Fibroblast of lung (primary cell): ENCODE measurements at places on chromosomes 6 and 20. TPM values are rescaled to one million over a fixed set of nuclear protein-coding genes. Genes with fewer than 3 reads are reported as not detected.
A peak's percentile ranks its signal among the peaks of the same experiment; 100 is the strongest.

The CLDN20 gene
- not detected in 2 replicates for total RNA-seq

DNA sequence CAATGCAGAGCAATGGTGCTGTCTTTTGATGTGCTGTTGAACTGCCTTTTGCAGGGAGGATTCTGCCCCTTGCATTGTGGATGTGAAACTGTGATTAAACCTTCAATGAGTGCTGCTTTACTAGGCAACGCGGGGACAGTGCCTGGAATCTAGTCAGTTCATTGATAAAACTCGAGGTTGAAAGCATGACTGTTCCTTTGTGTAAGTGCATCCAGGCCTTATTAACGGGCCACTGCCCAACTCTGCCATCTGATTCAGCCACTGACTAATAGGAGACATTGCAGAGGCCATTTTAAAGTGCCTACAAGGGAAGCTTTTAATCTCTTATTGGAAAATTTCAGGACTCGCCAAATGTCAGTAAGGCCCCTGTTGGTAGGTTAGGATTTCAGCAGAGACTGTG, 49.3 kb downstream of the SLC35F1 start:
- DNase-seq = no peak
- H3K27ac ChIP-seq = no peak overlapping the region
- no peak overlapping the region for H3K4me3 ChIP-seq
- no peaks in the 10 kb centered on the region for H3K4me1 ChIP-seq
- no peaks in the 10 kb centered on the region for H3K36me3 ChIP-seq

DNA sequence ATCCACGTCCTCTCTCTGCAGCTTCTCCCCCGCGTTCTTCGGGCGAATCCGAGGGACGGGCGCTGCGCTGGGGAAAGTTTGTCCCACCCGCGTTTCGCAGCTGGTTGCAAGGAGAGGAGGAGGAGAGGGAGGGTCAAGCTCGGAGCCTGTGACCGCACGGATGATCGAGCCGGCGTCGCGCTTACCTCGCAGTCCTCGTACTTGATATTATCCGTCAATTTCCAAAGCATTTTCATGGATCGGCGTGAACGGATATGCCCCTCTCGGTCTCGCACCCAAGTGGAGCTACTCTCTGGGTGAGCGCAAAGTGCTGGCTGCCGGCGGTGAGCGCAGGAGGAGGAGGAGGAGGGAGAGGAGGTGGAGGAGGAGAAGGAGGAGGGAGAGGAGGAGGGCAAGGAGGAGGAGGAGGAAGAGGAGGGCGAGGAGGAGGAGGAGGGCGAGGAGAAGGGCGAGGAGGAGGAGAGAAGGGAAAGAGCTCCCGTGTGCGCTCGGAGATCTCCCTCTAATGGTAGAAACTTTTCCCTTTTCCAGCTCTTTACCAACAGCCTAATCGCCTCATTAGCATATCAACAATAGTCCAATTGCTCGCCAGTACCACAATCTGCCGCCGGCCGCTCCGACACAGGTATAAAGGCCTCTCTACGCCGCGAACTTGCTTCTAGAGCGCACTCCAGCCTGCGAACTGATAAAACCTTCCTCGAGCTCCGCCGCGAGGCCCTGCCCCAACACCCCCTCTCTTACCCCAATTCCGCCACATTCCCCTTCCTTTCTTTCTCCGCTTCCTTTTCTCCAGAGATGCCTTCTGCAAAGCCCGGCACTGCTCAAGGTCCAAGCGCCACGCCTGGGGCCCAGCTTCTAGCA, at the start of gene TFAP2A:
TFAP2A (minus strand) TSS at position 319 of the 861 bp plus-strand sequence; CDS start at position 236, 83 bp downstream.
- no peak within 1 kb of the TSS for H3K27ac ChIP-seq
- no peak within 1 kb of the TSS for H3K4me3 ChIP-seq
- no peaks in the 10 kb centered on the region for H3K4me1 ChIP-seq

The MOXD1 gene
- total RNA-seq = 45.5 and 89.8 TPM in 2 replicates

- peaks cover 6% of the 10 kb centered on the region for H3K27me3 ChIP-seq
- DNase-seq = no peak
- H3K4me1 ChIP-seq = no peaks in the 10 kb centered on the region
- H3K4me3 ChIP-seq = no peak overlapping the region
- H3K36me3 ChIP-seq = no peaks in the 10 kb centered on the region
These were observed 24.9 kb upstream of the ELOVL5 start for GRCh38 chr6:53373638-53374037.

DNA sequence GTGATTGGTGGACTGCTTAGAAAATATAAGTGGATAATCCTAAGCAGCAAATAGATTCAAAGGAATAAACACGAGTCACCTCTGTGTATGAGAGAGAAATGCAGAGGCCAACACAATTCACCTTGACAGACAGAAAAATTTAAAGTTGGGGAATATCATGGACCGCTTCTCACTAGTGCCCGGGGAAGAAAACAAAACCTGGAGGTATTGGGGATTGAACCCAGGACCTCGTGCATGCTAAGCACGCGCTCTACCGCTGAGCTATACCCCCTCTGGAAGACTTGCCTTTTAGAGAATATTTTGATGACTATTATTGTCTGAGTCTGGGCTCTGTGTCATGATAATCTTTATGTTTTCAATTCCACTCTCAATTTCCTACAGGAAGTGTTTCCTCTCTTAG, 111.9 kb downstream of the TRIM27 start:
- no peaks in the 10 kb centered on the region for H3K4me1 ChIP-seq
- H3K27ac ChIP-seq = no peak overlapping the region
- H3K27me3 ChIP-seq = peaks cover 40% of the 10 kb centered on the region

The PLCB4 gene
- 3.6 and 13.7 TPM in 2 replicates for total RNA-seq

GRCh38 chr20:62967628-62968351, 15.3 kb downstream of the SLC17A9 start:
- no peak for DNase-seq
- no peak overlapping the region for H3K4me3 ChIP-seq
- H3K27me3 ChIP-seq = peaks cover 1% of the 10 kb centered on the region
- no peaks in the 10 kb centered on the region for H3K4me1 ChIP-seq

The SNX9 gene
- 117 and 120 TPM in 2 replicates for total RNA-seq

DNA sequence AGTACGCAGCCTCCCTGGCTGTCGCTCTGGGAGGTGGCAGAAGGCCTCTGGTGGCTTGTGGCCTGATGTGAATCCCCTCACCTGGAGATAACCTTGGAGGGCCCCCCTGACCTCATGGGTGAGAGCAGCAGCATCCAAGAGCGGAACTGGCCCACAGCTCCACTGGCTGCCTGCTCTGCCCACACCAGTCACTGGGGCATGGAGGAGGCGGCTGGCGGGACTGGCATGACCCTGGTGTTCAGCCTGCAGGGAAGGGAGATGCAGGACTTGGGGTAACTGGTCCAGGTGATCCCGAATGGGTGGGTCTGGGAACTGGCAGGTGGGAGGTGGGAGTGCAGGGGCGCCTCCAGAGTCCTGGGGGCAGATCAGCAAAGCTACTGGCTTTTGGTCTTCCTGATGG, 10.6 kb upstream of the DSN1 start:
- no peak for DNase-seq
- H3K4me1 ChIP-seq = no peaks in the 10 kb centered on the region
- H3K4me3 ChIP-seq = no peak overlapping the region
- H3K27me3 ChIP-seq = no peaks in the 10 kb centered on the region
- peaks cover 15% of the 10 kb centered on the region for H3K36me3 ChIP-seq

- H3K36me3 ChIP-seq = peaks cover 2% of the 10 kb centered on the region
- no peaks in the 10 kb centered on the region for H3K4me1 ChIP-seq
- H3K27ac ChIP-seq = no peak overlapping the region
- DNase-seq = peak; percentile 7
- H3K27me3 ChIP-seq = no peaks in the 10 kb centered on the region
- no peak overlapping the region for H3K4me3 ChIP-seq
These were observed 20.2 kb downstream of the RNF8 start for GRCh38 chr6:37373822-37374471.
